NT2/D1 (cell line): ENCODE measurements at places on chromosomes 6 and 20.

GRCh38 chr6:109093732-109094415 lies 772 bp downstream of the SESN1 start:
- DNase-seq, result no peak

- no peak for DNase-seq
Measured at GRCh38 chr6:38155621-38156204, 336.2 kb downstream of the ZFAND3 start.

- DNase-seq, result no peak
Measured at GRCh38 chr20:63502671-63503172, 3.8 kb upstream of the EEF1A2 start.

DNA sequence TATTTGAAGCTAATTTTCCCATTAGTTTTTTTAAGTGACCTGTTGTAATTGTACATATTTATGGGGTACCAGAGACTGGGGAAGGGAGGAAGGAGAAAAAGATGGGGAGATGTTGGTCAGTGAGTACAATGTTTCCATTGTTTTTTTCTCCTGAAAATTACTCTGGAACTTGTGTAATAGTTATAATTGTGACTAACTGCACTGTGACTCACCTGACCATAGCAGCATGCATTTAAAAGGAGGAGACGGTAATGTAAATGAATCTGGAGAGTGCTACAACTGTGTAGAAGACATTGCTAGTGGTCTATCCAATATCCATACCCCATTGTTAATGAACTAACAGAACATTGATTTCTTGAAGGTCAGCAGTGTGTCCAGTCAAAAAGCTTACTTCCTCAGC lies 133.4 kb downstream of the RFPL4B start:
- DNase-seq, result no peak

DNA sequence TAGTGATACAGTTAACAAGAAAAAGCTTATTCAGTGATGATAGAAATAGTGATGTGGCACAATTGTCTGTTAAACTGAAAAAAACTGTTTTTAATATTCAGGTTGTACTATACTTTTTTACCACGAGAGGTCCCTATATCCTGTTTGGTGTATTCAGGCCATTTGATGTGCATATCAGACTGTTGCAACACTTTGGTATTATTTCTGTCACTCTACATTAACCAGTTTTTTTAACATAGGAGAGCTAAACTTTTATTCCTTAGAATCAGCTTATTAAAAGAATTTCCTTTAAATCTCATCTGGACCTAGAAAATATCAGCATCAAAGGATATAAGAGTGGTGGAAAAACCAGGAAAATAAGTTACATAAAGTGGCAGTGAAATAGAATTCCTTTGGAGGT lies 36.8 kb downstream of the TSPYL4 start:
- no peak for DNase-seq

- no peak for DNase-seq
Measured at GRCh38 chr20:1017677-1018076, 15.6 kb upstream of the RSPO4 start.

DNA sequence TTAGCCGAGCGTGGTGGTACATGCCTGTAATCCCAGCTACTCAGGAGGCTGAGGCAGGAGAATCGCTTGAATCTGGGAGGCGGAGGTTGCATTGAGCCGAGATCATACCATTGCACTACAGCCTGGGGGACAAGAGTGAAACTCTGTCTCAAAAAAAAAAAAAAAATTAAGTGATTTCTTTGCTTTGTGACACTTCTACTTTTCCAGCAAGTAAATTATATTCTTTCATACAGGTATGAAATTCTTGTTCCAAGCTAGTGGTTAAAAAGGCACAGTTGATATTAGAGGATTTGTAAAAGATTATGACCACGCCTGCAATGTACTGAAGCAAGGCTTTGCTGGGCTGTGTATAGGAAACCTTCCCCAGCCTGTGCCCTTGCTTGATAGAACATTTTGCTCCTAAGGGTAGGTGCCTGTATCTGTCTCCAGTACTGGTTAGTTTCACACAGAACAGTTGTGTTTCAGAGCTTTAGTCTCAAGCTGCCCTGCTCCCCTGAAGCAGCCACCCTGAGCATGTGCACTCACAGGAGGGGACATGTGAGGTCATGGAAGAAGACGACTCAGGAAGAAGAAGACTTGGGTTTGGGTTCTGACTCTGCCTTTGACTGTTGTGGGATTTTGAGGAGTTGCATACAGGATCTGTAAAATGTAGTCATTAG lies 10.2 kb downstream of the PTPN1 start:
- no peak for DNase-seq

GRCh38 chr6:107832151-107833056 lies 8.3 kb upstream of the SCML4 start:
- no peak for DNase-seq

DNA sequence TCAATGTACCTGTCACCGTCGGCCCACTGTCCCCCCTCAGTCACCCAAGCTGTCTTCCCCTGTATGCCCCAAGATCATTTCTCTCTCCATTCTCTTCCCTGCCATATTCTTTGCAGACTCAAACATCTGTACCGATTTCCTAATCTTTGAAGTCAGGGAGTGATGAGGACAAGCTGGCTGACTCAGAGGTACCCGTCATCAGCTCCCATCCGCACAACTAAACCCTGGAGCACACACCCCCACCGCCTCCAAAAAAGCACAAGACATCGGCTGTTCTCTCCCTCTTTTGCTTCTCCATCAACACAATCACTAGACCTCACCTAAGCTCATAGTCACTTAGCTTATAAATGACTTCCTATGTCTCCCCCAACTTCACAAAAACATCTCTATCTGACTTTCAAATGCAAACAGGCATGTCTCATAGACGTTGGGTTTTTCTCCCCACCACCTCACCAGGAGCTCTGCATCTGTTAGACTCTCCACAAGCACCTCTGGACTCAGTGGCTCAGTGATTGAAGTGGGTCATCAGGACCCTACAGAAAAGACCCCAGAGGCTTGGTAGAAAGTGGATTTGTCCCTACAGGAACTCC lies 11.5 kb upstream of the NFATC2 start:
- no peak for DNase-seq

GRCh38 chr20:16158976-16159286 lies 414.3 kb downstream of the KIF16B start:
- DNase-seq, result no peak

DNA sequence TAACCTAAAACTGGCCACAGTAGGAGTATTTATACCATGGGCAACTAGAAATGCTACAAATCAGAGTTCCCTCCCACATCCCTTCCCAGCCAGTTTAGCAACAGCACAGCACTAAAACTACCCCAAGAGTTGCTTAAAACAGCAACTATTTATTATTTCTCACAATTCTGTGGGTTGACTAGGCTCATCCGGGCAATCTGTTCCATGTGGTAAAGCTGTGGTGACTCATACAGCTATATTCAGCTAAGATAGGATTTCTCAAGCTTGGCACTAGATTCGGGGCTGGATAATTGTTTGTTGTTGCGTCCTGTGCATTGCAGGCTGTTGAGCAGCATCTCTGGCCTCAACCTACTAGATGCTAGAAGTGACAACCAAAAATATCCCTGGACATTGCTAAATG lies 8.6 kb upstream of the HECA start:
- no peak for DNase-seq

DNA sequence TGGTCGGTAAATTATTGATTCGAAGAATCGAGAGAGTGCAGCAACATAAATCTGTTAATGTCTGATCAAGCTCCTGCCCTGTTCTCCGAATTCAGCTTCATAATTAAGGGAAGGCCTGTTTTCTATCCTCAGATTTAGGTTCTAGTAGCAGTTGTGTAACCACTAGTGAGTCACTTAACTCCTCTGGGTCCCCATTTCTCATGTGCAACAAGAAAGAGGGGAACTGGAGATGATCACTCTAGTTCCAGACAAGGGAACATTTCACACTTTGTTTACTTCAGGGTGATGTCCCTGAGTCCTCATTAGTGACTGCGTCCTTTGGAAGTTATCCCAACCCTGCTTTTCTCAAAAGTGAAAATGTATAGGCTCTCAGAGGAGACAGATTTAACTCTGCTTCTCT lies 68.1 kb upstream of the RNF146 start:
- no peak for DNase-seq

DNA sequence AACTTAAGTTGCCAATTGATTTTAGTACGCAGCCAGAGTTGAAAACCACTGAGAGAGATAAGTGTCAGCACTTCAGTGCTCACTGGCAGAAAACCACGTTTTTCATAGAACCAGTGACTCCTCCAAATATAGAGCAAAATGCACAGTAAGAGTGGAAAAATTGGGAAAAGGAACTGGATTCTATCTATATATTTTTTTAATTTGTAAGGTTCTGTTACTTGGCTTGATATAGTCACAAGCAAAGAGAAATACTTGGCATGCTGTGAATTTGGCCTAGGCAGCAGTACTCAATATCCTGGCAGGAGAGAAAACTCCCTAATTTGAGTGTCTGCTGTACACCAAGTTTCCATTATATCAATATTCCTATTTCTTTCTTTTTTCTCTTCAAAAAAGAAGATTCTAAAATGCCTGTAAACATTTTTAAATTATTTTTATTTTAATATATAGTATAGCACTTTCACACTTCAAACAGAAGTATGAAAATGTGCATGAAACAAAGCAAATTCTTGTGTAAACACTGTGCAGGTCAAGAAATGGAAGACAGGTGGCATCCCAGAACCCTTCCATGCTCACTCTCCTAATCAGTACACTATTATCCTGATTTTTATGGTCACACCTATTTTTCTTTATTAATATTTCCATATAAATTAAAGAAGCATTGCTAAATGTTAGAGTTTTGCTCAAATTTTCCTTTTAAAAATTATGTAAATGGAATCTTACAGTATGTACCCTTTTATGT lies 561.8 kb upstream of the RNF217 start:
- no peak for DNase-seq

DNA sequence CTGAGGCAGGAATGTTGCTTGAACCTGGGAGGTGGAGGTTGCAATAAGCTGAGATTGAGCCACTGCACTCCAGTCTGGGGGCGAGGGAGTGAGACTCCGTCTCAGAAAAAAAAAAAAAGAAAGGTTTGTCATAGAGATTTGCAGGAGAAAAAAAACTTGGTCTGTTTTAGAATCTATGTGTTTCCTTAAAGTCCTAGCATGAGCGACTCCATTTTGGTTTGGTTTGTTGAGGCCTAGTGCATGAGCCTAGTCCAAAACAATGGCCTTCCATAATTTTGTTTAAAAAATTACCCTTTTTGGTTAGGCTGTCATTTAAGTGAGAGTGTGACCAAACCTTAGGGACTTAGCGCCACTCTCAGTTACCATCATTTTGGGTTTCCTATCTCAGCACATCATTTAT lies 8.2 kb upstream of the GNMT start:
- DNase-seq, result no peak

- DNase-seq, result no peak
Measured at GRCh38 chr20:52948491-52948890, 23.7 kb upstream of the TSHZ2 start.

- DNase-seq, result no peak
Measured at GRCh38 chr20:31576751-31577150, 28.3 kb upstream of the ID1 start.

DNA sequence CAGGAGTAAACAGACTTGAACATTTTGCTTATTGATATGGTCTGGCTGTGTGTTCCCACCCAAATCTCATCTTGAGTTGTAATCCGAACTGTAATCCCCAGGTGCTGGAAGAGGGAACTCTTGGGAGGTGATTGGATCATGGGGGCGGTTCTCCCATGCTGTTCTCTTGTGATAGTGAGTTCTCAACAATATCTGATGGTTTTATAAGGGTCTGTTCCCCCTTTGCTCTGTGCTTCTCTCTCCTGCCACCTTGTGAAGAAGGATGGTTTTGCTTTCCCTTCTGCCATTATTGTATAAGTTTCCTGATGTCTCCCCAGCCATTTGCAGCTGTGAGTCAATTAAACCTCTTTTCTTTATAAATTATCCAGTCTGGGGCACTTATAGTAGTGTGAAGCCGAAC lies 40.0 kb downstream of the MYLIP start:
- peak; percentile 16 for DNase-seq

GRCh38 chr20:24702501-24703283 lies 233.3 kb downstream of the SYNDIG1 start:
- no peak for DNase-seq

DNA sequence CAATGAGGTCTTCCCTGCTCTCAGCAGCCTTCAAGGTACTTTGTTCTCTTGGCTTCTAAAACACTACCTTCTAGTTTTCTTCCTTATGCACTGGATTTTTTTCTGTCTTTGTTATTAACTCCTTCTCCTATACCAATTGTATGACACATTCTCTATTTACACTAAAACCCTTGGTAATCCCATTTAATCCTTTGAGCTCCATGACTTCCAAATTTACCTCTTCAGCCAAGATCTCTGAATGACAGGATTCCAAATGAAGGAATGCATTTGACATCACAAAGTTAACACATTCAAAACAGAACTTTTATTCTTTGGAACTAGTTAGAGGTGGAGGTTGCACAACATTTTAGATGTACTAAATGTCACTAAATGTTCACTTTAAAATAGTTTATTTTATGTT lies 86.6 kb upstream of the SAMD5 start:
- no peak for DNase-seq

GRCh38 chr6:50843842-50844241 lies 25.2 kb downstream of the TFAP2B start:
- no peak for DNase-seq

DNA sequence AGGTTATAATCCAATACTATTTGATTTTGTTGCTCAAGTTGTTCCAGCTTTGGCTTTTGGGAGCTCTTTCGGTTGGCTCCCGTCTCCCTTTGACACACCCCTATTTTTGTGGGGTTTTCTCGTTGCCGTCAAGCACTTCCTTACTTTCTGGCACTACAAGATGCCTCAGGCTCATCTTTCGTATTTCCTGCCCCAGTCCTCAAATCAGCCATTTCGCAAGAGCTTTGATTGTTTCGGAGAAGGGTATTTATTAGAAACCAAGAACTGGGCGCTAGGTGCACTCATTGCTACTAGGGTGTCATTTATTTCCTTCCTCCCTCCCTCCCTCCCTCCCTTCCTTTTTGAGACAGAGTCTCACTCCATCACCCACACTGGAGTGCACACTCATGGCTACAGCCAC lies 13.3 kb upstream of the SOX12 start:
- no peak for DNase-seq

GRCh38 chr6:32271429-32271828 lies 47.6 kb upstream of the NOTCH4 start:
- no peak for DNase-seq

GRCh38 chr20:48703107-48703506 lies 124.7 kb downstream of the PREX1 start:
- no peak for DNase-seq

- DNase-seq, result no peak
Measured at GRCh38 chr20:35001596-35002362, 46.1 kb downstream of the MYH7B start.

- DNase-seq, result no peak
Measured at GRCh38 chr6:158970640-158971275, 29.2 kb downstream of the RSPH3 start.

DNA sequence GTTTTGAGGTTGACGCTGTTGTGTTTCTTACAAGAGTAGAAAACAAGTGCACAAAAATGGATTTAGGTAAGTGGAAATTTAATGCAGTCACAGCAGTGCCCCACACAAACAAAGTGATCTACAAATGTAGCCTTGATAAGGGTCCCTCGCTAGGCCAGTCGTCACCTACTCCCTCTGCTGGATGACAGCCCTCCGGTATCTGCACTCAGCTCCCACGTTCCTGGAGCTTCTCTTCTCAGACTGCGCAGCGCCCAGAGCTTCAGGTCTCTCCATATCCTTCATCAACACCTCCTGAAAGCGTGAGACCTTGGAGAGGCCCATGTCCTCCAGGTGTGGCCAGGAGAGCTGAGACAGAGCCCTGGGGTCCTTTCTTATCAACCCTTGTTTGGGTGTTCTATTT lies 58.3 kb upstream of the MAP3K4 start:
- no peak for DNase-seq

- DNase-seq, result no peak
Measured at GRCh38 chr6:33075568-33076405, at the start of gene HLA-DPB1. TSS of gene HLA-DPB1 (plus strand) at chr6:33075990. CDS start at chr6:33076042, 52 bp downstream.
